ENCODE measurements at places on chromosomes 11 and 22.

DNA sequence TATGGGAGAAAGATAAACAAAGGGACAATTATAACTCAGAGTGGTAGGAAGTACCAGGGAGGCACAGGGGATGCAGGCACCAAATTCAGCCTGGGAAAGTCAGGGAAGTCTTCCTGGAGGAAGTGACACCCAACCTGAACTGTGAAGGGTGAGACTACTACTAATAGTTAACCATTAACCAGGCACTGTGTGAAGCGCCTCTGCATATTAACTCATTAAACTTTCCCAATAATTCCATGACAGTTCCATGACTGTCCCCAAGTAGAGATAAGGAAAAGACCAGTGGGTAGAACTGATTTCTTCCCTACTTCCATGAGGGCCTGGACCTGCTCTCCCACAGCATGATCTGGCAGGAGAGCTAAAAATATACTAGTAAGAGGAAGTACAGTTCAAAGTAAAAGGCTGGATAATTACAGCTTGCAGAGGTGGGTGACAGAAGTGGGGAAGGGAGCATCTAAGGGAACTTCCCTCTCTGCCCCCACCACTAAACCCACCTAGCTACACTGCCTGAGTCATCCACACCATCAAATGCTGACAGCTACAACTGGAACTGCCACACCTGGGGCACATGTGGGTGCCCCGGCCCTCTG lies 4.7 kb upstream of the AP1B1 start:
- peak; percentile 52 for DNase-seq

DNA sequence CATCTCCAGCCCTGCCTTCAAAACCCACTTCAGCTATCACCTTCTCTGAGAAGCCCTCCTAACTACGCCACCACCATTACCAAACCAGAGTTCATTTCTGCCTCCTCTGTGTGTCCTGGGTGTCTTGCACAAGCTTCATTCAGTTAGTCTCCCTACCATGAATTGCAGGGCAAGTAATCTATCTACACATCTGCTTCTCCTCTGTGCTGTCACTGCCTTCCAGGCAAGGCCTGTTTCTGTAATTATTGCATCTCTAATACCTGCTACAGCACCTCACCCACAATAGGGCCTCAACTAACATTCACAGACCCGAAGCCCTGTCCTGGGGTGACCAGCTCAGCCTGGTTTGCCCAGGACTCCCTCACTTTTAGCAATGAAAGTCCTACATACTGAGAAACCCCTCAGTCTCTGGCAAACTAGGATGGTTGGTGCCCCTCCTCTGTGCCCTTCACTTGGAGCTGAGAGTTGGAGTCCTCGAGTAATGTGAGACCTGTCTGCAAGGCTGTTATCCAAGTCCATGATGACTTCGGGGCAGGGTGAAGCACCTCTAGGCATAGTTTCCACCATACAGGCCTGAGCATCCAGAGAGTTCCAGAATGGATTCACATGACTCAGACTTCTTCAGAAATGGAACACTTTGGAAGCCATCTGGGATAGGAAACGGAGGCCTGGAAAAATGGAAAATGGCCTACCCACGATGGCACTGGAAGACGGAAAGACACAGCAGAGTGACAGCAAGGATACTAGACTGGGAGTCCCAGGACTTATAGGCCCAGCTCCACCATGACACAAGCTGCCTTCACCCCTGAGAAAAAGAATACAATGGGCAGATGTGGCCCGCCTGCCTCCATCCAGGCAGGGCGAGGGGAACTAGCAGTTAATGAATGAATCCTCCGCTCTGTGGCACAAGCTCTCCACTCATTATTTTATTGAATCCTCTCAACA lies 269.3 kb downstream of the BUD13 start:
- DNase-seq = no peak

DNA sequence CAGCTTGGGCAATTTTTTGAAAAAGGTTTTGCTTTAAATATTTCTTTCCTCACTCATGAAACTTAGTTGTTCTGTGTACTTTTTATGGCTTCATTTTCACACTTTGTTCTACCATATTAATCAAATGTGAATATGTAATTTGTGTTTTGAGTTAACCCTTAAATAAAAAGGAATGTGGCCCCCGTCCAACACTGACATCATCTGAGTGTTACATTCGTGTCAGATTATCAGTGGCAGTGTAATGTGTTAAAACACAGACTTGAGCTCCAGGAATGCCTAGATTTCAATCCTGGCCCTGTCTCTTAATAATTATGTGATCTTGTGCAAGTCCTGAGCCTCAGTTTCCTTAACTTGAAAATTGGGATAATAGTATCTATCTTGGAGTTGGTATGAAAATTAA lies 5.6 kb downstream of the RTN3 start:
- DNase-seq = no peak

DNA sequence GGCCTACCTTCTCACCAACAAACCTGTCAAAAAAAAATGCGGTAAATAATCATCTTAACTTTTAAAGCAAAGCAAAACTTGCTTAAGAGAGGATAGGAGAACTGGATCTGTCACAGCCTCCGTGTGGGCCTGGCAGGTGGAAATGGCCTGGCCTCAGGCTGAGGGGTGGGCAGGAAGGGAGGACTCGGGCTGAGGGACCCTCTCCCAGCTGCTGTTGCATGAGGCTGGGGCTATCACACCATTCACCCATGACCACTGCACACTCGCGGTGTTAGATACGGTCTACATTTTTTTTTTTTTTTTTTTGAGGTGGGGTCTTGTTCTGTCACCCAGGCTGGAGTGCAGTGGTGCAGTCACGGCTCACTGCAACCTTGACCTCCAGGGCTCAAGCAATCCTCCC lies 24.5 kb downstream of the ARHGAP1 start:
- DNase-seq = no peak

GRCh38 chr22:34950489-34950888 lies 115.5 kb upstream of the ISX start:
- DNase-seq = no peak

- no peak for DNase-seq
Measured at GRCh38 chr11:34235189-34235588, 122.6 kb downstream of the ABTB2 start.

DNA sequence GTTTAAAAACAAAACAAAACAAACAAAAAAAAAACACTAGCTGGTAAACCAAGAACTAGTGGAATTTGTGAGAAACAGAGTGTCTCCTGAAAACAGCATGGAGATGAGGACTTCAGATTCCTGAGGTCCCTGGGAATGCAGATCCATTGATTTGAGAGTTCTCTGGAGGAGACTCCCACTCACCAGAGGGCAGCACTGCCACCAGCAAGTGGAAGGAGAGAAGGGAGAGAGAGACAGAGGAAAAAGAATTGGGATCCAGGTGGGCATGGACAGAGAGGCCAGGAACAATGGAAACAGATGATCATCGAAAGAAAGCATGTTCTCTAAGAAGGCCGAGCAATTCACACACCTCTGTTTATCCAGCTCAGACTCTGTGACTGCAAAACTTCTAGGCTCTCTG lies 31.8 kb downstream of the ETS1 start:
- no peak for DNase-seq

DNA sequence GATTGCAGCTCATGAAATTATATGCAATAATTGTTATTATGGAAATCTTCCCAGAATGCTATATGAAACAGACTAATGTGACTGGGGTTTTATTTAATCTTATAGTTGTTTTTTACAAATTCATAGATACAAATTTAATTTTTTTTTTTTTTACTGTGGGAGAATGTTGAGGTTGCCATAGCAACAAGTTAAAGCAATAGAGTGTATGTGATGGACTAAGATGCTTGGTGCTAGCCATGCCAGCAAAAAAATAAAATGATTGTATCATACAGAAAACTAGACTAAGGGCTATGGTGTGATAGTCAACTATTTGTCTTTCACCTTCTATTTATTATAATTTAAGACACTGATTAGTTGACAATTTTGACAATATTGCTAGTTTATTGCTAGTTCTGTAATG lies 163.2 kb upstream of the BLID start:
- DNase-seq = no peak

GRCh38 chr11:120746836-120747609 lies 235.5 kb downstream of the GRIK4 start:
- no peak for DNase-seq

GRCh38 chr11:2997406-2997805 lies 5.3 kb upstream of the NAP1L4 start:
- DNase-seq = no peak

DNA sequence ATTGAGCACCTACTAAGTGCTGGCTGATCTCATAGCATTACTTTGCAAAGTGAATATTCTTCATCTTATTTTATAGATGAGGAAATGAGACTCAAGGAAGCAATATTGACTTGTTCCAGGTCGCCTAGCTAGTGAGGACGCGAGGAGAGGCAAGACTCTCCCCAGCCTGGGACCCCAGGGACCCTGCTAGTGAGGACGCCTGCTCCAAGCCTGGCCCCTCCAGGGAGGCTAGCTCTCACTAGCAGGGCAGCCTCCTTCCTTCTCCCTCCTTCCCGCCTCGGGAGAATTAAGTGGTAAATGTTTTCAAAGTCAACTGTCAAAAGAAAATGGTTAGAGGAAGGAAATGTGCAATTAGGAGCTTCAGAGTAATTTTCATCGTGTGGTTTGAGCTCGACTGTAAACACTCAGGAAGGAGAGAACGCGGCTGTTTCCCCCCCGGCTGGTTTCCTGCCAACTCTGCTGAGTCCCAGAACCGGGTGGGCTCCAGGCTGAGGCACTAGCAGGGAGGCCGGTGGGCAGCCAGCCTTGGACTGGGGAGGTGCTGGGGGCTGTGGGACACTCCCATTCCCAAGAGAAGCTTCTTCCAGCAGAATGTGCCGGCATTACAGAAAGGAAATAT lies 17.9 kb downstream of the MYEOV start:
- DNase-seq = no peak

GRCh38 chr11:131601586-131601985 lies 231.2 kb downstream of the NTM start:
- DNase-seq = no peak

DNA sequence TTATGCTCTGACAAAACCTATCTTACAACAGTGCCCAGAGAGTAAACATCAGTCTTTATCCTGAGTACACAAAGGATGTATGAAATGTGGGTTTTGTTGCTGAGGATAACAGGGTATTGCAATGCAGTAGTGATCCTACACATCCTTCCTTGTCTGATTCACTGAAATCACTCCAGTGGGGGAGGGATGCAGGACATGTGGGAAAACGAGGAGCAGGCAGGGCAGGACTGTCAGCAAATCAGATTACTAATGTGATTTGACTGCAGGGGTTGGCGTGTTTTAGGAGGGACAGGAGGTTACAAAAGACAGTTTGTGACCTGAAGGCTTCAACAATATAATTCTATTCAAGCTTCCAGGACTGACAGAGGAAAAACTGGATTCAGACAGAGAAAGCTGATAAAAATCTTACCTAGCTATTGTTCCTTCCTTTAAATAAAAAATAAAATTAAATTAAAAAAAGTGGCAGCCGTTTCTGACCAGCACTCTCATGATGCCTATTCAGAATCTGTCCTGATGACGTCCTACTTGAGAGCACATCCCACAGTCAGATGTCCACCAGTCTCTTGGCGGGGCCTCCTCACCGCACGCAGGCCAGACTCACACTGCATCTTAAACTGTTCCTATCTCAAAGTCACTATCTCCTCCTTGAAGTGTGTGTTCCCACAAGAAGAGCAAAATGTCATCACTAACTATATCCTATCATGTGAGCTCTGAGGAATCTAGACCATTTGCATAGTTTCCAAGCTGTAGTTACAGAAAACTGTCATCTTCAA lies 50.6 kb upstream of the MN1 start:
- no peak for DNase-seq

Data from RCC 7860 (cell line).